Suprapubic skin (tissue), 4 donors: ENCODE measurements at places on chromosomes 12 and 14. TPM values are rescaled to one million over a fixed set of nuclear protein-coding genes. Genes with fewer than 3 reads are reported as not detected.
A peak's percentile ranks its signal among the peaks of the same experiment; 100 is the strongest.

The CAPZA3 gene
- 5.3 TPM for total RNA-seq

The CPNE6 gene
- total RNA-seq, result not detected

- DNase-seq, result no peak
Observed at GRCh38 chr12:25993901-25994651, 35.6 kb downstream of the RASSF8 start.

DNA sequence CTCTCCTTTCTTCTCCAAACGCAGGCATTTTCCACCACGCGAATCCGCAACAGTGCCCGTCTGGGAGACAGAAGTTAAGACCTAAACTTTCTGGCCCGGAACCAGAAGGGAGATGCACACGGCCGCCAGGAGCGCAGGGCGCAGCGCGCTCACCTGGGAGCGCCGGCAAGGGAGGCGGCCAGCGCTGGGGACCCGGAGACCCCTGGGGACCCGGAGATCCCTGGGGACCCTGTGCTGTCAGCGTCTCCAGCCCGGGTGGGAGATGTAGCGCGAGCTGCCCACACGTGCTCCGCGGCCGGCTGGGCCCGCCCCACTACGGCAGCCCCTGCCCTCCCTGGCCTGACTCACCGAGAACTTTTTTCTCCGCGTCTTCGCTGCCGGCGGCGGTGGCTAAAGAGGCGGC lies 620 bp downstream of the YBX3 start:
- no peak for DNase-seq

DNA sequence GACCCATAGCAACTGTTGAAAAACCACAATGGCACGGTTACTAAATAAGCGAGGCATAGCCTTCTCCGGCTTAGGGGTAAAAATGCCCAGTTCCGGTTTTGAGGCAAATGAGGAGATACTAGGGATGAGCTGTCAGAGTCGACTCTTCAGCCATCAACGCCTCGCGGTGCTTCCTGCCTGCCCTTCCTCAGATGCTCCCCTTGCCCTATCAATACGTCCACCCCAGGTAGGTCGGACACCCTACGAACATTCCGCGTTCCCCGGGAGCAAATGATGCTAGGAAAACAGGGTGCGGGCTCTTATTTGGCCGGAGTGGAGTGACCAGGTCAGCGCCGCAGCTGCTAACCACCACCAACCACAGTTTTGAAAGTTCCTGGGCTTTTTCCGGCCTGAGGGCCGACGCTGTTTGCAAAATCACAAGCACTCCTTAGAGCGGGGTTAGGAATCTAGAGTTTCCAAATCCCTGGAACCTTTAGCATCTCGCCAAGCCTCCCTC lies 1.2 kb downstream of the SRSF9 start:
- DNase-seq, result peak; percentile 66

The RTRAF gene
- 28.2 TPM for total RNA-seq

The ACRBP gene
- total RNA-seq, result 9.3 TPM

DNA sequence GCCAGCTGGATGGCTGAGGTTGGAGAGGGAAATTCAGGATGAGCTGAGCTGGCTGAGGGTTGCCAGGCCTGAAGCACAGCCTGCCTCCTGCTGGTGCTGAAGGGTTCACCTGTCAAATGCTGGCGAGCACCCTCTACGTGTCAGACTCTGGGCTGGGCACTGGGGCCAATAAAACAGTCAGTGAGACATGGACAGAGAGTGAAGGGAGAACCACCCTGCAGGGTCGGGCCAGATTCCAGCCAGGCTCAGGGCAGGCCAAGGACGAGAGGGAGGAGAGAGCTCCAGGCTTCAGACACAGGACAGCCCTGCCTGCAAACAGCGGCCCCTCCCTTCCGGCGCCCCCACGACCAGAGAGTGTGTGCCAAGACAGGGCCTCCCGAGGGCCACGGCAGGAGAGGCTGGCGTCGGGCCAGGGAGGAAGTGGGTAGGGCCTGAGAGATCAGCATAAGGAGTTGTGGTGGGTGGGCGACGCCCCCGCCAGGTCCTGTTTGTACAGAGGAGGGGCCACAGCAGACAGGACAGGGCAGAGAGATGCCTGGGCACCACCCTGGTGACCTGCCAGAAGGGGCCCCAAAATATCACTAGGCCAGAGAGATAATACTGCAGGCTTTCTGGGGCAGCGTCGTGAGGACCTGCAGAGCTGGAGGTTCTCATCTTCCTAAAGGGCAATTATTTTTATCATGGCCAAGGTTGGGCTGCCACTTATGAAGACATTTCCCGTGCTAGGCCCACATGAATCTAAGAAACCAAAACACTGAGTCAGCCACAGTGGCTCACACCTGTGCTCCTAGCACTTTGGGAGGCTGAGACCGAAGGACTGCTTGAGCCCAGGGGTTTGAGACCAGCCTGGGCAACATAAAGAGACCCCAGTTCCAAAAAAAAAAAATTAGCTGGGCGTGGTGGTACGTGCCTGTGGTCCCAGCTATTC lies 73.1 kb upstream of the GPR68 start:
- DNase-seq, result no peak

GRCh38 chr14:104998801-104999200 lies 13.2 kb downstream of the CLBA1 start:
- DNase-seq, result no peak

The FAM181A gene
- not detected for total RNA-seq

The ADAM21 gene
- not detected for total RNA-seq

DNA sequence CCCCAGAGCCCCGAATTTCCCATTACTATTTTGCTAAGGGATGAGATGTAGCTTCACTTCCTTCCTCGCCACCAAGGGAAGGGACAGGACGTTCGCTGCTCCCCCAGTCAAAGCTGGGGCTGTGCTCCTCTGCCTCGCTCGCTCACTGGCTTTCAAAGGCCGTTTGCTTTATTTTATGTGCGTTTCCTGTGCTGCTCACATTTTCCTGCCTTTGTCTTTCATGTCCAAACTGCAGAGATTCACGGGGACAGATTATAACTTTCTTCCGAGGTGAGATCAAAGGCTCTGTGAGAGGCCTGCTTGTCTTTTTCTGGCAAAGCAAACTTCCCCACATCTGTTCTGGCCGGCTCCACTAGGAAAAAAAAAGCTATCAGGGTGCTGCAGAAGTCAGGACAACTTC lies 76.0 kb upstream of the FZD10 start:
- no peak for DNase-seq

- DNase-seq, result no peak
Observed at GRCh38 chr12:80190001-80190400, 90.7 kb downstream of the OTOGL start.

DNA sequence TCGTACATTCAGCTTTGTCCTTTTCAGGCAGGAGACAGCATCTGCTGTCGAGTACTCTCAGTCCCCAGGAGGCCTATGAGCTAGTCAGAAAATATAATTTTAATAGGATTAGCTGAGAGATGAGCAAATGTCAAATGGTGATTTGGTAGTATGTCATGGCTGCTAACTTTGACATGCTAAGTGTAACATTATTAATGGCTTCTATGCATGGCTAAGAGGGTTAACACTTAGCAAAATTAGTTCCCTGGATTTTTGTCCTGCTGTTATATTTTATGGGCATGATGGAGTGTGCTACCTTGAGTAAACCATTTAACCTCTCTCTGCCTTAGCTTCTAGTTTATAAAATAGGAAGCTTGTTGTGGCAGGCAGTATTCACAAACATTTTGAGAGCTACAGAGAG lies 2.9 kb upstream of the PCNX1 start:
- DNase-seq, result no peak

The HOXC10 gene
- total RNA-seq, result 8.8 TPM

DNA sequence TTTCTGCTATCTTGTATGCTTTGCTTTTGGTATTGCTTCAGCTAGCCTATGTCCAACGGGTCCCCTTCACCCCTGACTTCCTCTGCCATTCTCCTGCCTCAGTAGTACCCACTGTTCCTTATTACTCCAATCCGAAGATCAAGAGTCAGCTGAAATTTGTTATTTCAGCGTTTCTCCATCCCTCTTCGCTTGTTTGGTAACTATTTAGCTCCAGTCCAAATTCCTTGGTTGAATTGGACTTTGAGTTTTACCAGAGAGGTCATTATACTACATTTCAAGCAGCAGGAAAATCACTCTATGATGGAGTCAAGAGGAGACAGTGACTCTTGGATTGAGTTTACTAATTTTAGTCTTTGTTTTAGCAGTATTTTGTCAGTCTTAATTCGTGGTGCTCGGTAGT lies 4.5 kb downstream of the ETFBKMT start:
- no peak for DNase-seq

The KRT71 gene
- 5.5 TPM for total RNA-seq

The SYNDIG1L gene
- not detected for total RNA-seq

- no peak for DNase-seq
Observed at GRCh38 chr12:8829125-8829518, 6.7 kb downstream of the A2ML1 start.

DNA sequence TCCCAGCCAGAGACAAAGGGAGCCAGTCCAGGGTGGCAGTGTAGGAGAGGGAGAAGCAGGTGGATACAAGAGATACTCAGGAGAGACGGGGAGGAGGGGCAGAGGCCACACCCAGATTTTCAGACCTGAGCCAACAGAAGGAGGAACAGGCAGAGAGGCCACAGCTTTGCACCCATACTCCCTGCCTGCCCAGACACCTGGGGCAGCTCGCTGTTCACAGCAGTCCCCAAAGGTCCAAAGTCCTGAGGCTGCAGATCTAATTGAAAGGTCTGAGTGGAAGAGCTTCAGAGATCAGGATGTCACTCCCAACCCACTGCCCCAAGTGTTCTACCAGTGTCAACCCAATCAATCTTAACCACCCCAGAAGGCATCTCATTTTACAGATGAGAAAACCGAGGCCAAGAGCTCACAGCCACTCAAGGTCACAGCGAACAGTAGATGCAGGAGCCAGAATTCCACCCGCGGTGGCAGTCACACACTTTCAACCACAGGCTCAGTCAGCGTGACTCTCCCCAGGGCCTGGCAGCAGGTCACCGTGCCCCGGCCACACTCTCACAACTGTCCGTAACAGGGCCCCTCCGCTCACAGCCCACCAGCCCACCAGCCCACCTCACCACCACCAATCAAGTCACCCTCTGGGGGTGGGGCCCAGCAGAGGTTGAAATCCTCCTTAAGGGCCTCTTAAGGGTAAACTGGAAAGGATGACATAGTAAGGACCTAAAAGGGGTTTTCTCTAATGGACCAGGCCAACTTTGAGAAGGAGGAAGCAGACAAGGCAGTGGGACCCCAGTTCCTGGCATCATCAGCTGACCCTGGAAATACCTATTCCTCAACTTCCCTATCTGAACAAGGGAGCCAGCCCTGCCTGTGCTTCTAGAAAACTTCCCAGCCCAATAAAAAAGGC lies 33.3 kb downstream of the ACTN1 start:
- no peak for DNase-seq

DNA sequence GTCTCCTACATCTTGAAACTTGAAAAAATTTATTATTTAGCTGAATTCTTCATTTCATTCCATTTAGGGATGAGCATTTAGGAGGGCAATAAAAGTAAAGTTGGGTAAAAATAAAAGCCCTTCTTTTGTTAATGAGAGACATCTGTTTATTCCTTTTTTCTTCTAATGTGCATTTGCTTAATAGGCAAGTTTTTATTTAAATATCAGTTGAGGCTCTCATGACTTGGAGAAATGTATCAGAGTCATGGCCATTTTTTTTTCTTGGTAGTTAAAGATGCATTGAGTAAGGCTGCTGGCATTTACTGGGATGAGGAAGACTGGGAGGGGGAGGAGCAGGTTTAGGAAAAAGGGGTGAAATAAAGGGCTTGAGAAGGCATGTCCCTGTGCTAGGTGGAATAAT lies 609.9 kb upstream of the TMEM132C start:
- DNase-seq, result no peak

DNA sequence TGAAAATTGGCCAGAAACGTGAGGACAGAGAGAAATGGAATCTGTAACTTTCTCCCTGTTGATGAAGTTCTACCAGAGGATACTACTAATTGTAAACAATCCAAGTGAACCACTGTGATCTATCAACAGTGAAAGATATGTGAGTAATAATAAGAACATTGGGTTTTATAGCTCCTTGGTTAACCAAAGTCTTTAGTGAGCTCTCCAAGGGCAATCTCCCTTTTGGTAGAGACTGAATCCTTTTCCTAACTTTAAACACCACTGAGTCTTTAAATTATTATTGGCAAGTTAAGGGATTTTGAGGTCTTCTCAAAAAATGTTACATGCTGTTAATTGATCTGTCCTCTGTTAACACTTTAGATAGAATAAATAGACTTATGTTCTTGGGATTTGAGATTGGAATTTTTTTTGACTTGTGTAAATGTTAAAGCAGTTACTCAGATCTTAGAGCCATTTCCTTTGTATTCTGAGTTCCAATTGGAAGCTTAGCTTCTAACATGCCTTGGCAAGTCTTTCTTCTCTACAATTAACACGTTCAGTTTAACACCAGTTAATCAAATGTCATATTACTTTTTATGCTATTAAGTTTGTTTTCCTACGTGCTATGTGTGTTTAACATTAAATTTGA lies 338.2 kb upstream of the DDHD1 start:
- no peak for DNase-seq

The MEG3 gene
- total RNA-seq, result 28.9 TPM

The YARS2 gene
- 22.1 TPM for total RNA-seq

The MYH6 gene
- not detected for total RNA-seq

DNA sequence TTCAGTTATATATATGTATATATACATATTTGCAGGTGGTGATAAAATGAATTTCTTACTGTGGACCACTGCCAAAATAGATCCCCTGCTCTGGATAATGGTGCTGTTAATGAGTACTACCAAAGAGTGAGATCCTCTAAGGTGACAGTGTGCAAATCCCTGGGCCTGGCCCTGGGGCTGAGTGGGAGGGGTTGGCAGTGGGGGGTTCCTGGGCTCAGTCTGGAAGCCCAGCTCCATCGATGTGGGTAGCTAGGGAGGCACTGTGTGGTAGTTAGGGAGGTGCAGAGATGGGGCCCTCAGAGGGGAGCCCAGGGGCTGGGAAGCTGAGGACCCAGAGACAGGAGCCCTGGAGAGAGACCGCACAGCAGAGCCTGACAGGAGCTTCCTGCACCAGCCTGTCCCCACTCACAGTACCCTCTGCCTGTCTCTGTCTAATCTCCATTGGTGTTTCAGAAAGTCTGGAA lies 9.1 kb downstream of the KRT8 start:
- no peak for DNase-seq

The SDR9C7 gene
- total RNA-seq, result 65.9 TPM

- DNase-seq, result no peak
Observed at GRCh38 chr14:41824441-41824840, 217.8 kb downstream of the LRFN5 start.

The SRRM4 gene
- total RNA-seq, result not detected

The RPS6KA5 gene
- 6.4 TPM for total RNA-seq

- DNase-seq, result no peak
Observed at GRCh38 chr12:130874696-130875095, 2.8 kb downstream of the RAN start.

- no peak for DNase-seq
Observed at GRCh38 chr12:7157391-7157790, 27.2 kb downstream of the CLSTN3 start.
